Hepatocyte (in vitro differentiated cells): ENCODE measurements at places on chromosomes 1 and 21. TPM values are rescaled to one million over a fixed set of nuclear protein-coding genes. Genes with fewer than 3 reads are reported as not detected.

LCE1C gene
- not detected in 2 replicates for total RNA-seq

TIE1 gene
- 1.2 and 1.8 TPM in 2 replicates for total RNA-seq

SYT11 gene
- total RNA-seq: 1.3 and 2.0 TPM in 2 replicates

REN gene
- 15.4 and 16.2 TPM in 2 replicates for total RNA-seq

C1orf87 gene
- total RNA-seq: not detected in 2 replicates

CFAP57 gene
- 0.10 and 2.2 TPM in 2 replicates for total RNA-seq

CTH gene
- total RNA-seq: 22.6 and 24.8 TPM in 2 replicates

SLC6A9 gene
- total RNA-seq: 13.5 and 14.6 TPM in 2 replicates

SGIP1 gene
- 3.2 and 20.2 TPM in 2 replicates for total RNA-seq

OR2G6 gene
- not detected in 2 replicates for total RNA-seq

C1QA gene
- total RNA-seq: 5.4 and 5.9 TPM in 2 replicates

PIK3CD gene
- total RNA-seq: 1.0 and 1.3 TPM in 2 replicates

SHC1 gene
- 81.8 and 95.6 TPM in 2 replicates for total RNA-seq

SPOCD1 gene
- 1.4 and 2.3 TPM in 2 replicates for total RNA-seq

UBL4B gene
- not detected in 2 replicates for total RNA-seq

MNDA gene
- not detected in 2 replicates for total RNA-seq

ADPRS gene
- 27.4 and 37.6 TPM in 2 replicates for total RNA-seq

CA6 gene
- not detected in 2 replicates for total RNA-seq

NBPF10 gene
- 1.0 and 1.2 TPM in 2 replicates for total RNA-seq

FCRL6 gene
- not detected in 2 replicates for total RNA-seq

BMP8B gene
- 5.5 and 7.6 TPM in 2 replicates for total RNA-seq

CDK18 gene
- total RNA-seq: 4.5 and 8.0 TPM in 2 replicates

LYSMD1 gene
- total RNA-seq: 13.0 and 16.2 TPM in 2 replicates

ERRFI1 gene
- total RNA-seq: 154 and 163 TPM in 2 replicates

FCRLB gene
- 0.23 and 0.76 TPM in 2 replicates for total RNA-seq

KRTAP10-6 gene
- total RNA-seq: not detected in 2 replicates

PTGS2 gene
- 19.1 and 21.9 TPM in 2 replicates for total RNA-seq

BSND gene
- total RNA-seq: 0.23 TPM in 1 of 2 replicates, not detected in the other

PRAMEF13 gene
- not detected in 2 replicates for total RNA-seq

ADORA1 gene
- 2.3 and 2.4 TPM in 2 replicates for total RNA-seq

DNALI1 gene
- total RNA-seq: 11.5 TPM in 2 replicates

IGSF9 gene
- total RNA-seq: 5.3 and 8.2 TPM in 2 replicates

F13B gene
- 11.3 and 12.3 TPM in 2 replicates for total RNA-seq

ADGRL4 gene
- total RNA-seq: 1.7 and 2.2 TPM in 2 replicates

TRAF3IP3 gene
- 0.13 and 0.20 TPM in 2 replicates for total RNA-seq

KCNA3 gene
- total RNA-seq: 0.20 and 0.43 TPM in 2 replicates

ANKRD65 gene
- 2.1 and 6.5 TPM in 2 replicates for total RNA-seq

CDKN2C gene
- 2.8 and 4.5 TPM in 2 replicates for total RNA-seq

TAL1 gene
- 0.08 and 0.13 TPM in 2 replicates for total RNA-seq
